Forelimb muscle (tissue), 1 donor: ENCODE measurements at places on chromosomes 3 and 15.

GRCh38 chr3:136177876-136178275 lies 18.3 kb downstream of the MSL2 start:
- DNase-seq, result no peak

GRCh38 chr3:87792534-87793336 lies 266.1 kb downstream of the CGGBP1 start:
- DNase-seq, result no peak

GRCh38 chr3:156131241-156131640 lies 10.9 kb downstream of the KCNAB1 start:
- DNase-seq, result no peak

- DNase-seq, result no peak
These were observed 99.0 kb downstream of the MEGF11 start for GRCh38 chr15:66154581-66154980.

GRCh38 chr3:135896613-135897012 lies 68.9 kb upstream of the PPP2R3A start:
- DNase-seq, result no peak

DNA sequence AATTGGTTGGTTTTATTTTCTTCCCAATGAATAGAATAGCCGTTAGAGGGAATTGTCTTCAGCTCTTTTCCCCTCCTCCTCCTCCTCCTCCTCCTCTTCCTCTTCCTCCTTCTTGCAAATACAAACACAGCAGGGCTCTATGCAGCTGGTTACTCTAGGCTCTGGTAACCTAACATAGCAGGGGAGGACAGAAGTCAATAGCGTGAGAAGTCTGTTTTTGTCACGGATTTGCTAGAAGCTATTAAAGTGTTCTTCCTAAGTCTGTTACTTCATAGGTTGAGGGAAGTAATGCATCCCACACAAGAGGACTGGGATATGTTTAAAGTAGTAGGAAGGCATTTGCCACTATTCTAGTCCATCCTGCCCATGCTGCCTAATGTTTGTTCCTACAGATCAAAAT lies 374.7 kb upstream of the TPRG1 start:
- no peak for DNase-seq

GRCh38 chr15:77487469-77487842 lies 66.8 kb downstream of the HMG20A start:
- no peak for DNase-seq

DNA sequence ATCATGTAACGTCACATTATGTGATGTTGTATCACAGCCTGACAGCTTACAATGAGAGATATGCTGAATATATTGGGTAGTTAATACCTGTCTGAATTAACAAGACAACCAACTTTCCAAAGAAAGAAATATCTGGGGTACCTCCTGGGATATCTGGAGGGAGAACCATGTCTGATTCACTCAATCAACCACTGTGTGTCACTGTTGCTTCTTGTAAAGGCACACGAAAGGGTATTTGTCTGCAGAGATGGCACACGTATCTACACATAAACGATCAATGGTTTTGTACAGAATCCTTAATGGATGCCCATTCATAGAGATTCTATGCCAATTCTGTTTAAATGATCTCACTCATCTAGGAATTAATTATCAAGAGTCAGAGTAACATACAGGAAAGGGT lies 252.1 kb upstream of the TMCO5A start:
- no peak for DNase-seq

- no peak for DNase-seq
These were observed 65.6 kb upstream of the SLC6A1 start for GRCh38 chr3:10926811-10927521.

- DNase-seq, result no peak
These were observed 62.8 kb upstream of the CMTM8 start for GRCh38 chr3:32175607-32176197.

DNA sequence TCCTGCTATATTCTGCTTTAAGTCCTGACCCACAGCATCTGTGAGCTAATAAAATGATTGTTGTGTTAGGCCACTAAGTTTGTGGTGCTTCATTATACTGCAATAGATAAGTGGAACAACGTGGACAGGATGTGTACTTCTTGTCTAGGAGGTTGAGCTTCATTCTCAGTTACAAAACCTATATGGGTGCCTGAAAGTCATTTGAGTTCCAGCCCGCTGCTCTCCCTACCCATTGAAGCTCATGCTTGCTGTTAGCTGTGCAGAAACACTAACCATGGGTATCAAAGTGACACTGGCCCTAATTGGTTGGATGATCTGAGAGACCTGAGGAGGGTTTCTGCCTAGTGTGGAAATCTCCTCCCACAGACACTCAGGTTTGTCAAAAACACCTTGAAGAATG lies 357.2 kb downstream of the PDCD6IP start:
- no peak for DNase-seq

- no peak for DNase-seq
These were observed 512 bp downstream of the LARP6 start for GRCh38 chr15:70853318-70853972.

GRCh38 chr3:179189759-179190158 lies 41.6 kb downstream of the PIK3CA start:
- peak; percentile 86 for DNase-seq

DNA sequence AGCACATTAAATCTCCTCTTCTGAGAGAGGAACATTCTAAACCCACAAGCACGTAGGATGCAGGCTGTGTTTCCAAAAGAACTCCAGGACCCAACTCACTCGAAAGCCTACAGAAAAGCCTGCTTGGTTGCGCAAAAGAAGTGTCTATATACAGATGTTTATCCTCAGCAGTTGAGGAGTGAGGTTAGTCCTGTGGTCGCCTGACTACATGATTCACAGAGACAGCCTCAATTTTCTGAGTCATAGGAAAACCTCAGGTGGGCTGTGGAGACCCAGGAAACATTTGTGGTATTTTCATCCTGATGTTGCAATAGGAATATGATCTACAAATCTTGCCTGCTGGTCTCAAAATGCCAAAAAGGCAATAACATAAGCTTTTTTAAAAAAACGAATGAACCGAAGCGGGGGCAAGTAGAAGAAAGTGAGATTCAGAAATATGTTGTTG lies 183.8 kb upstream of the THRB start:
- no peak for DNase-seq

DNA sequence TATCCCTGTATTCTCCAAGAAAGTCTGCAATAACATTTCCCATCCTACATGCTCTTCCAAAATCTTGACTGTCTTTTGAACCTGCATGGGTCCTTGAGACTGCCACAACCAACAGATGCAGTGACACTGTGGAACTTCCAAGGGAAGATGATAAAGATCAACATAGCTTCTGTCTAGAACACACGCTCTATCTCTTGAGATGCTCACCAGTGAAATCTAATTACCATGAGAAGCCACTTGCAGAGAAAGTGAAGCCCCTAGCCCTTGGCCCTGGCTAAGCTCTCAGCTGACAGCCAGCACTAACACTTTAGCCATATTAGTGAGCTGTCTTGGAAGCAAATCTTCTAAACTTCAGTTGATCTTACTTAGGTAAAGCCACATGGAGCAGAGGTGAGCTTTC lies 36.6 kb downstream of the EOMES start:
- DNase-seq, result no peak

DNA sequence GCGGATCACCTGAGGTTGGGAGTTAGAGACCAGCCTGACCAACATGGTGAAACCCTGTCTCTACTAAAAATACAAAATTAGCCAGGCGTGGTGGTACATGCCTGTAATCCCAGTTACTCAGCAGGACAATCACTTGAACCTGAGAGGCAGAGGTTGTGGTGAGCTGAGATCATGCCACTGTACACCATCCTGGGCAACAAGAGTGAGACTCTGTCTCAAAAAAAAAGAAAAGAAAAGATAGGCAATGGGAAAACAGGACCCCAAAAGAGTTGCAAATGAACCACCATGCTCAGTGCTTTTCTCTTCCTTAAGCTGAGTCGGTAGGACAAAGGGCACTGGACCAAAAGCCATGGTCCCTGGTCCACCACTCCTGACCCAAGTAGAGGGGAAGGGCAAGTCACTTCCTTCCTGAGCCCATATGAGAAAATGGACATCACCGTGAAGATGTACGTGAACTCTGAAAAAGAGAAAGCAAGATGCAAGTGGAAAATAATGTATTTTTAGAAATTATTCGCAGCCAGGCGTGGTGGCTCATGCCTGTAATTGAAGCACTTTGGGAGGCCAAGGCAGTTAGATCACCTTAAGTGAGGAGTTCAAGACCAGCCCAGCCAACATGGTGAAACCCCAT lies 2.6 kb downstream of the ITGB5 start:
- no peak for DNase-seq

- no peak for DNase-seq
These were observed 91.8 kb downstream of the DNAJB8 start for GRCh38 chr3:128374746-128375445.

- no peak for DNase-seq
These were observed 210.4 kb downstream of the TP63 start for GRCh38 chr3:189841473-189842205.

- no peak for DNase-seq
These were observed 94.6 kb downstream of the ZPLD1 start for GRCh38 chr3:102529452-102529851.

DNA sequence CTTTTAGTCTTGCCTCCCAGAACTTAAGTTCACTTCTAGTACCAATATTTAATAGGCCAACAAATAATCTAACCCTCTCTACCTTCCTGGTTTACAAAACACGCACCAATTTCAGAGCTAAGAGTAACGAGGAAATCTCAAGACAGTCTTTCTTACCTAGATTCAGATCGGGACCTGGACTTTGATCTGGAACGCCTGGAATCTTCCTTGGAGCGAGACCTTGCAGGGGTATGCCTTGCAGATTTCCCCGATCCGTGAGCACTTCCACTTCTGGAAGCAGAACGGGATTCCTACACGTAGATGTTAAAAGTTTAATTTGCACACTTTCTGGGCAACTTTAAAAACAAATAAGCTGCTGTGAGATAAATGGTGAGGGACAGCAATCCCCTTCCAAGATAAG lies 11.4 kb downstream of the TRA2B start:
- no peak for DNase-seq

DNA sequence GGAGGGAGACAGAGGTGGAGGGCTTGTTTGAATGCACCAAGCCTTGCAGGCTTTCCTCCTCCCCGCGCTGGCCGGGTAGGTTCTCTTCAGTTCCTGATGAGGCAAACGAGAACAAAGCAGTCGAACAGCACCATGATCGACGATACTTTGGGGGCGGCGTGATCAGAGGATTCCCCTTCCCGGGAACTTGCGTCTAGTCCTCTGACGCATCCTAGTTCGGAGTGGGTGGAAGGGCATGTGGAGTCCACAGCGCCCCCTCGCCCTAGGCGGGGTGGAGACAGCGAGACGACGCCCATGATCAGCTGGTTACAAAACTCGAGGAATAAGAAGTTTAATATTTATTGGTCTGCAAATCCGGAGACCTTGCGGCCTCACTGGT lies 452 bp upstream of the SV2B start:
- no peak for DNase-seq

DNA sequence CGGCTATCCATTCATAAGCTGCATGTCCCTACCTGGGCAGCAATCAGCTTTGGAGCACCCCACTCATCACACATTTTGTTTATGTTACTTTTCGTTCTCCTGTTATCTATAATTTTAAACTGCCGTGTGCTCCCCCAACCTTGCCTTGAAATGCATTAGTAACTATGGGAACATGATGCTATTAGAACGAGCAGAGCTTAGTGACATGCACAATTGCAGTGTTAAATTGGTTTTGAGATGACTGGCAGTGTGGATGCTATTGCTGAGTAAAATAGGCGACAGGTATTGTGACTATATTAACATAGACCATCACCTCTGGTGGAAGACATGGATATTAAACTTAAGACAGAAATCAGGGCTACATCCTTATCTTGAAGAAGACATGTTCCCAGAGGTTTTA lies 191.6 kb downstream of the KCNAB1 start:
- no peak for DNase-seq

DNA sequence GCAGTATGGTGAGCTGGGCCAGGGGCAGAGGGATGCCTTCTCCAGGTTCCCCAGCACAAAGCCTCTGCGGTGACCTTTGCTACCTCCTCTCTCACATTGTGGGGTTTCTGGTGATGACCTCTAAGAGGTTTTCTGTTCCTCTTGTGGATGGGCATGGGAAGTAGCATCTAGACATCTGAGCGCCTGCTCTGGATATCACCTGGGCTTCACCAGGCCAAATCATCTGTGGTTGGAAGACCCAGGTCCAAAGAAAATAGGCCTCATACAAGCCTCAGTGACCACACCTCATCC lies 7.0 kb downstream of the APEH start:
- no peak for DNase-seq

- peak; percentile 13 for DNase-seq
These were observed 63.2 kb downstream of the HCN4 start for GRCh38 chr15:73305331-73306211.

GRCh38 chr3:15681668-15682067 lies 80.1 kb downstream of the BTD start:
- DNase-seq, result no peak

DNA sequence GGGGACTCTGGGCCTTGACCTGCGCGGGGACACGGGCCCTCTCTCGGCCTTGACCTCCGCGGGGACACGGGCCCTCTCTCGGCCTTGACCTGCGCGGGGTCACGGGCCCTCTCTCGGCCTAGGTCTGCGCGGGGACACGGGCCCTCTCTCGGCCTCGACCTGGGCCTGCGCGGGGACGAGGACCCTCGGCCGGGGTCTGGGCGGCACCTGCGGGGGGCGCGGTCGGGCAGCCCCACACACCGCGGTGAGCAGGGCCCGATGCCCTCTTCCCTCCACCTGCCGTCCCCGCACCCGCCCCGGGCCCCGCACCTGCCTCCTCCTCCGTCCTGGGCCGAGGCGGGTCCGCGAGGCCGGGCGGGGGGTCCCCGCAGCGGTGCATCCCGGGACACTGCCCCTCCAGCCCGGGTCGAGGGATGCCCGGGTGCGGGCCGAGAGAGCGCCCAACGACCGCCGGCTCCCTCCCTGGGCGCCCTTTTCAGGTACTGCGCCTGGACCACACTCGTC lies 15.6 kb upstream of the CERS3 start:
- no peak for DNase-seq

DNA sequence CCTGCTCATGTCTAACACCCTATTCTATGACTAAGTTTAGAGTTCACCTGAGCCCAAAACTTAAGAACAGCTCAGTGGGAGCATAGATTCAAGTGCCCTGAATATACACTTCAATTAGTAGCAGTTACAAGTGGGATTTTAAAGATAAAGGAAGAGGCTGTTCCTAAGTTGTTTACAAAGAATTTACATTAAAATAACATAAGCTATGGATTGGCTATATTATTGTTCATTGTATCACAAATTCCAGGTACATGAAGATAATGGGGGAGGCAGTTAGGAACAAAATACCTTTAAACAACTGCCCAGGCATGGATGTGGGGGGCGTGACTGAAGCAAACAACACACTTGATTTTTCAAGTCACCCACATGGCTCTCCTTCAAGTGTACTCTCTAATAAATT lies 52.7 kb downstream of the ROPN1B start:
- DNase-seq, result no peak

GRCh38 chr3:129239991-129240390 lies 9.4 kb upstream of the COPG1 start:
- no peak for DNase-seq
